ENCODE measurements at places on chromosomes 5 and 9.

- no peak for DNase-seq
These were observed 1928.2 kb upstream of the WWC1 start for GRCh38 chr5:166363087-166363760.

GRCh38 chr5:96699186-96699820 is 37.1 kb downstream of the CAST start:
- DNase-seq: no peak

GRCh38 chr5:179608131-179608581 is 15.3 kb downstream of the HNRNPH1 start:
- no peak for DNase-seq

DNA sequence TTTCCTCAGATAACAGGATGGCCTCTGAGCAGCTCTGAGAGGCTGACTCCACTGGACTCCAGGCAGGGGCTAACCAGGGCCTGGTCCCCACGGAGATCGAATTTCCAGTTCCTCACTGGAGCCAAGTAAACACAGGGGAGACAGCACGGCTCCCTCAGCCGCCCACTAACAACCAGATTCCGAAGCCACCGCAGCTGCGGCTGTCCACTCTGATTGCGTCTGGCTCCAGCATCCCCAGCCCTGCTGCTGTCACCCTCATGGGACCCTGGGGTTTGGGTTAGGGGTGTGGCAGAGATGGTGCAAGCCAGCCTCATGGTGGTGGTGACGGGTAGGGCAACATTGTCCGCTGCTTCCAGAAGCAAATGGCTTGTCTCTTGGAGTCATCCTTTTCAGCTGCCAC is 172.6 kb downstream of the RGS3 start:
- no peak for DNase-seq

GRCh38 chr9:105445203-105445881 is 2.5 kb upstream of the FSD1L start:
- no peak for DNase-seq

DNA sequence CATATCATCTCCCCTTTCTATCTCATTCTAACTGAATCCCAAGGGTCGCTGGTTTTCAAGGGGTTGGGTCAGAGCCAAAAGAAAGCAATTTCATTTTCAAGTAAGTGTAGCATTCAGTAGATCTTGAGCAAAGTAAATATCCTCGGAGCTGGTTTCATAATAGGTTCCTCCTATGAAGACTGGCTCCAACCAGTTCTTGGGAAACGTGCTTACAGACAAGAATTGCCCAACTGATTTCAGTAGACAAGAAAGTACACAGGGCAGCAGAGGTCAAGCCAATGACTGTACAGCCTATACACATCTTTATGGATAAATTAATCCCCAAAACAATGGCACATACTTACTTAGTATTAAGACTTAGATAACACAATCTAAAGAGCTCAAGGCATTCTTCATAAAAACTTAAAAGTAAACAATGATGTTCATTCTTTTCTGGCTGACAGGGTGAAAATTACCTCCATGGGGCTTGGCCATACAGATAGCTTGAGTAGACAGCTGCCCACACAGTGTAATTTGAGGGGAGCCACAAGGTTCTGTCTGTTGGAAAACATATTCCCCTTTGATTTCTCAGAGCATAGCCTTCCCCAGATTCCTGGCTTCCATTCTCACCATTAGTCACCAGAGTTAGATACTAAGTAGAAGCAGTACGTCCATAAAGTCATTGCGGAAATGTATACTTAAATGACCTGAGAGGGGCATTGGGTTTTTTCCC is 163.9 kb downstream of the ARRDC3 start:
- DNase-seq: no peak

DNA sequence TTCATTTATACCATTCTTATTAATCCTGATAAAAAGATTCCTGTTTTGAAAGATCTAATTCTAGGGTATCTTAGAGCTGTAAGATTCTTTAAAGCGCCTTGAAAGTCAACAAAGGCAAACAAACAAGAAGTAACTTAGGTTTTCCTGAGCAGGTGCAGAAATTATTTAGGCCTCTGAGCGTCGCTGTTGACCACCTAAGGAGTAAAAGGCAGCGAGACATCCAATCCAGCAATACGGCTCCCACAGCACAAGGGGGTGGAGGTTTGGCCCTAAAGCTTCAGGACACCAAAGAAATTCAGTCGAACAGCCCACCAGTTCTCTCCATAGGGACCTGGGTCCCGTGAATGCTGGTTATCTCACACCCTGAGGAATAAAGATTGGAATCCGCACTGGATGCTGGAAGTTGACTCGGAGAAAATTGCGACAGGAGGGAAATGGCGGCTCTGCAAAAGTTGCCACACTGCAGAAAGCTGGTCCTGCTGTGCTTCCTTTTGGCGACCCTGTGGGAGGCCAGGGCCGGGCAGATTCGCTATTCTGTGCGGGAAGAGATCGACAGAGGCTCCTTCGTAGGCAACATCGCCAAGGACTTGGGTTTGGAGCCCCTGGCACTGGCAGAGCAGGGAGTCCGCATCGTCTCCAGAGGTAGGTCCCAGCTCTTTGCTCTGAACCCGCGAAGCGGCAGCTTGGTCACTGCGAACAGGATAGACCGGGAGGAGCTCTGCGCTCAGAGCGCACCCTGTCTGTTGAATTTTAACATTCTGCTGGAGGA is at the start of gene PCDHGA2:
Gene PCDHGA2 (plus strand): TSS at position 223 of the 769 bp plus-strand sequence.
- DNase-seq: no peak

- DNase-seq: no peak
These were observed 510.0 kb upstream of the GRAMD2B start for GRCh38 chr5:125913200-125913599.

- no peak for DNase-seq
These were observed 24.0 kb downstream of the ADAMTSL2 start for GRCh38 chr9:133558191-133559126.

DNA sequence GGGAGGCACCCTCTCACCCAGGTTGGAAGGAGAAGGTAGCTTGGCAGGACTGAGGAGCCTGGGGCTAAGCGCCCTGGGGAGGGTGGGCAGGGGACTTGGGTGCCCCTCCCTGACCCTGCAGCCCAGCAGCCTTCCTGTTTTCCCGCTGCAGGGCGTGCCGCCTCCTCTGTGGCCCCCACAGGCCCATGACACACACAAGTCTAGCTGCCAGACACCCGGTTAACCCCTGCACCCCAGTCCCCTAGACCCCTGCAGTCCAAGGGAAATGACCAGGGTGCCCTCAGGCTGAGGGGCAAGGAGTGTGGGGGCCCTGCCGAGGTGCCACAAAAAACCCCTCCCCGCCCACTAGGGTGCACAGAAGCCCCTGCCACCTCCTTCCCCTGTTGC is 33.0 kb downstream of the GOLGA2 start:
- DNase-seq: no peak

GRCh38 chr9:11966786-11967185 is 726.4 kb upstream of the TYRP1 start:
- no peak for DNase-seq

GRCh38 chr5:97735209-97735608 is 552.2 kb upstream of the RIOK2 start:
- no peak for DNase-seq

DNA sequence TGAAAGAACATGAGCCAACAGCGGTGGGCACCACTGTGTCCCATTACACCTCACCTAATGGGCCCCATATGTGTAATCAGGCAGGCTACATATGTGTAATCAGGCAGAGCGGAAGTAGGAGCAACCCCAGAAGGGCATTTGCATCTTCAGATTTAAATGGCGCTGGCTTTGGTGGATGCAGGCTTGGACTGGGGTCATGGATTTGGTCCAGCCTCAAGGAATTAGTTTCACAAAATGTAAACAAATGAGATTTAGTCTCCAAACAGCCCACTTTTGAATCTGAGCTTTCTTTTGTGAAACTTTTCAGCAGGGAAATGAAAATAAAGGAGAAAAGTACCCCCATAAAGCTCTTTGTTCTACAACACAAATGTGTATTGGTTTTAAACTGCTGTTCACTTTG is 161.3 kb downstream of the LPAR1 start:
- no peak for DNase-seq

DNA sequence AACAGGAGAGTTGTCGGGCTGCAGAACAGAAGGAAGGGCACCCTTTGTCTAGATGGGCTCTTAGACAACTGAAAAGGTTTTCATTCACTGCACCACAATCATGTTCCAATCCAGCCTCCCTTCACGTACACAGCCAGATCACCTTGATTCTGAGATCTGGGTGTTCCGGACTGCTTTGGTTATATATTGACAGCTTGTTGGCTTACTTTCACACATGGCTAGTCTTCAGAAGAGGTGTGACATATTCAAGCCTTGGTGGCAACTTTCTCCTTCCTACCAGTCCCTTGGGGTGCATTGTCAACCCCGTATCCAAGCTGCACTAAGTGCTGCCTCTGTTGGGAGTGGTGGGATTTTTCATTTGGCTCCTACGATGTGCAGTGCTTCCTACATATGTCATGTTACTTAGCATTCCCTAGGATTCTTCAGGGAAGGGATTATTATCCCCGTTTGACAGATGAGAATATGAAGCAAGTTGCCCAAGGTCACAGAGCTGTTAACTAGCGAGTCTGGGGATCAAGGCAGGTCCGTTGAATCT is 100.6 kb downstream of the LIFR start:
- DNase-seq: no peak

GRCh38 chr9:15357050-15357653 is 50.1 kb upstream of the TTC39B start:
- no peak for DNase-seq

GRCh38 chr5:172543484-172544298 is 89.4 kb upstream of the SH3PXD2B start:
- no peak for DNase-seq

GRCh38 chr9:25691786-25692185 is 13.5 kb upstream of the TUSC1 start:
- DNase-seq: no peak

DNA sequence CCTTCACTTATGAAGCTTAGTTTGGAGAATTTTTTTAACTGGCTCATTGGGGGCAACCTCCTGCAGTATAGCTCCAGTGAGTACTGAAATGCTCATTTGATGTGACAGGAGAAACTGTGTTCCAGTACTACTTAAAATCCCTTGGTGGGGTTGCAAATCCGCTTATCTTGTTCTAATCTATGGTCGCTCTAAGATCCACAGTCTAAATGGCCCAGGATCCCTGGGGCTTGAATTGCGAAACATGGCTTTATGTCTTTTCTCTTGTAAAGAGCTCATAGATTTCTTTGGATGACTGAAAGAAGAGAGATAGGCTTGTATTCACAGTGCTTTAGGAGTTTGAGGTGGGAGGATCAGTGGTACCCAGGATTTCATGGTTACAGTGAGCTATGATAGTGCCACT is 52.7 kb downstream of the ADAMTSL1 start:
- no peak for DNase-seq

GRCh38 chr9:120942186-120943001 is 15.8 kb upstream of the TRAF1 start:
- DNase-seq: no peak

DNA sequence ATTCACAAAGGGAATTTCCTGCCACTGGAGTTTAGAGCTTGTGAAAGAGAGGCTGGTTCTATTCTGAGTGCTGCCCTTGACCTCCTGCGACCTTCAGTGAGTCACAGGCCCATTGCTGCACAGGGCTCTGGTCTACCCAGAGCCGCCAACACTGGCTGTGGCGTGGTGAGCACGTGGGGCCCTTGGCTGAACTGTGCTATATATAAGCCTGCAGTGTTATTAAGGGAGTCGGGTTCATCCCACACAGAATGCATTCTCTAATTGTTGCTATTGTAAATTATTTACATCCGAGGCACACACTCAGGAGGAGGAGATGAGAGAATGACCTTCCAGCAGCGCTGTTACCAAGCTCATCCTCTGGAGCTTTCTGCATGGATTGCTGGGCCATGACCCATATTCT is 47.1 kb downstream of the BRINP1 start:
- no peak for DNase-seq

DNA sequence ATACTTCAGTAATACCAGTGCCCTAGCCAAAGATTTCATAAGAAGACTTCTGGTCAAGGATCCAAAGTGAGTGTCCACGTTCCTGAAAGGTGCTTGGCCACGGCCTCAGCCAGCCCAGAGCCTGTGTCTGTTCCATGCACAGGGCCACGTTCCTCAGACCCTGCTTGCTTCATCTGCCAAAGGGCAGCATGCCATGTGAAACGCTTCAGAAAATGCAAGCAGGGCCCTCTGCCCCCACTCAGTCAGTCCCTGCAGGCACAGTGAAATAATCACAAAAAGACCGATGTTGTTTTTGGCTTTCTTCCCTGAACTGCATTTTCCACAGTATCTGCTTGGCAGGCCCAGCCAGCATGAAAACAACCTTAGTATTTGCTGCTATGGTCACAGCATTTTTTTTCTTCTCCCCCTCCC is 85.5 kb upstream of the CTSL start:
- DNase-seq: no peak

- DNase-seq: no peak
These were observed 136.9 kb upstream of the ALDH1B1 start for GRCh38 chr9:38255599-38255998.

DNA sequence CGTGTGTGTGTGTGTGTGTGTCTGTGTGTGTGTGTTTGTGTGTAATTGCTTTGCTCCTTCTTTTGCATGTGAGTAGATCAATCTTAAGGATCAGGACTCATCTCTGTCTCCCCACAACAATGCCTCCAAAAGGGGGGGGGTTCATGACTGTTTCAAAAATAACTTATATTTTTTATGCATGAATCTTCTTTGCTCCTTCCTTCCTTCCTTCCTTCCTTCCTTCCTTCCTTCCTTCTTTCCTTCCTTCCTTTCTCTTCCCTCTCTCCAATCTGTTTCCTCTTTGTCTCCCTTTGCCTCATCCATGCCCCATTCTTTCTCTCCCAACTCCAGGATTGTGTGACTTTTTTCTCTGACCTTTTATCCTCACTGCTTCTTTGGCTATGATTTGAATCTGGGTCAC is 126.4 kb upstream of the OSMR start:
- no peak for DNase-seq

DNA sequence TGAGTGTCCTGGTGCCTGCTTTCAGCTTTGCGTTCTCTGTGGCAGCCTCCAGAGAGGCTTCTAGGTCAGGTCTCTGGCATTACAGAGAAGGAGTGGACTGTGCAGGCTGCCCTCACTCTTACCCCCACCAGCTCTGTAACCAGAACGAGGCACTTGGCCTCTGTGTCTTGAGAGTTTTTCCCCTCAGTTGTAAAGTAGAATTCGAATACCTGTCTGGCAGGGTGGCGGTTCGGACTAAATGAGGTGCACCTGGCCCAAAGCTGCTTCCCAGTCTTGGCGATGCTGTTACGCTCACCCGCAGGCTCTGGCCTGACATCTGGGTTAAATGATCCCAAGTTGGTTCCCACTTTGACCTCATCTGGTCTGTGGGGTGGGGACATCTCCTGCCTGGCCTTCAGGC is 40.1 kb downstream of the FAM78A start:
- no peak for DNase-seq

- DNase-seq: peak; percentile 55
These were observed 15.9 kb upstream of the C5orf47 start for GRCh38 chr5:173972925-173973615.

- no peak for DNase-seq
These were observed 29.5 kb upstream of the SARDH start for GRCh38 chr9:133767625-133768024.

GRCh38 chr9:129414377-129414992 is 206.4 kb downstream of the C9orf50 start:
- DNase-seq: peak; percentile 40

- no peak for DNase-seq
These were observed 18.5 kb downstream of the MRPS27 start for GRCh38 chr5:72301557-72301956.

- no peak for DNase-seq
These were observed 199.4 kb downstream of the AOPEP start for GRCh38 chr9:94925751-94926430.

- DNase-seq: no peak
These were observed 288.3 kb upstream of the CDH18 start for GRCh38 chr5:20276061-20276958.

All from stimulated activated CD4-positive, alpha-beta T cell treated with anti-CD3 and anti-CD28 coated beads, TNF-alpha, amount 100 ng/mL, for 4 hours (primary cell).